Esophagus muscularis mucosa (tissue), 4 donors: ENCODE measurements at places on chromosomes 11 and 22. TPM values are rescaled to one million over a fixed set of nuclear protein-coding genes. Genes with fewer than 3 reads are reported as not detected.
A peak's percentile ranks its signal among the peaks of the same experiment; 100 is the strongest.

GRCh38 chr11:94305146-94305545 is 766 bp downstream of the IZUMO1R start:
- peak; percentile 55 for DNase-seq

DNA sequence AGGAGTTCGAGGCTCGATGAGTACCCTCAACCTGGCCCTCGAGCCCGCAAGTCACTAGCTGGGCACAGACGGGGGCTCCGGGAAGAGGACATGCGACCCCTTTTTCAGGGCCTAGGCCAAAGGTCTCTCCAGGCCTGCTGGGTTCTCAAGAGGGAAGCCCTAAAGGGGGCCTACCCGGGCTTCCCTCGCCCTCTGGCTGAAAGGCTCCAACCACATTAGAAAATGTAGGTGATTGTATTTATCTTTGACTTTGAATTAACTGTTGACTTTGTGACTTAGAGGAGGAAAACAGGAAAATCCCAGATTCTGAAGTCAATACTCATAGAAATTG is 7.3 kb upstream of the PAX6 start:
- no peak for DNase-seq

- DNase-seq = no peak
These were observed 6.6 kb upstream of the KRTAP5-6 start for GRCh38 chr11:1690167-1691025.

DNA sequence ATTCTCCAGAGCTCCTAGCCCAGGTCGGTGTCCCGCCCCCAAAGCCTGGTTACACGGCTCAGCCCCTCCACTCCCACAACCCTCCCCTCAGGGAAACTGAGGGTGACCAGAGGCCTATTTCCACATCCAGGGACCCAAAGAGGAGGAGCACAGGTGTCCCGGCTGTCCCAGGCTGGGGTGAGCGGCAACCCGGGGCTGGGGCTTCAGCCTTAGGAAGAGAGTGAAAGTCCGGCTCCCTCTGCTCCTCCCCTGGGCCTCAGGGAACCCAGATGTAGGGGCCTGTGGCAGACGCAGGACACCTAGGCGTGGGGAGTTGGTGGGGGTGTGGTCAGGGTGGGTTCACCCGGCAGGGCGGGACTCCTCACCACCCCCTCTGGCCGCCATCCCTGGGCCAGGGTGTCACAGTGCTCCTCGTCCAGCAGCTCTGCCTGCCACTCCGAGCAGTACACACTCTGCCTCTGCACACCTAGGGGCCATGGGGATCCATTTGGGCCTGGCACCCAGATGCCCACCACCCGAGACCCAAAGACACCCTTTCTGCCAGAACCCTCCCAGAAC is 63.1 kb downstream of the ARFGAP3 start:
- DNase-seq = no peak

- DNase-seq = no peak
These were observed 622.7 kb downstream of the METTL15 start for GRCh38 chr11:28730889-28731288.

GRCh38 chr11:8100158-8100557 is 19.1 kb downstream of the TUB start:
- no peak for DNase-seq

DNA sequence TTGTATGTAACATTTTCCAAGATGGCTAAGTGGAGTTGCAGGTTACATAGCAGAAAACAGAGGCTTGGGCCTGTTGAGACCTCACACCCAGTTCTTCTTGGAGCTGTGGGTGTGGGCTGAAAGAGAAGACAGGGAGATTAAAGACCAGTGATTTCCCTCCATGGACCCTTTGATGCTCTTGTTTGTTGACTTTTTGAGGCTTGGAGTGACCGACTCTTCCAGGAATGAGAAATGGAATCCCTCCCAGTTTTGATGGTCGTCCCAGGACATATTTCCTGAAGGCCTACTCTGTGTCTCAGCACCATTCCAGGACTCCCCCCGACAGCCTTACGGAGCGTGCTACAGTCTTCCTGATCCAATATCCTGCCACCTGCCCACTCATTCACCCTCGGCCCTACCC is 96.9 kb downstream of the PTPRJ start:
- DNase-seq = no peak

DNA sequence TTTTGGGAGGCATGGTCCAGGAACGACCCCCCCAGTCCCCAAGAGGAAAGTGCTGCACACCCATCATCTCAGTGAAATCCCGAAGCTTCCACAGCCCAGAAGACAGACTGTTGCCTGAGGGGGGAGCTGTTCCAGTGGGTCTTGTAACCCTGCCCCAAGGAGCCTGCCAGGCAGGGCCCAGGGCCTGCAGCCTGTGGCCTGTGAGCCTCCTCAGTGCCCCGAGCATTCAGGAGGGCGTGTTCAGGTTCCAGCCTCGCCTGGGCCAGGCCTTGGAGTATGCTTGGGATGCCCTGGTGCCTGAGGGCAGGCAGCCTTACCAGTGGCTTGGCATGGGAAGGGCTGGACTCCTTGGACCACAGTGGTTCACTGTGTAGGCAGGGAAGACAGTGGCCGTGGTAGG is 18.0 kb upstream of the CABP2 start:
- DNase-seq = no peak

DNA sequence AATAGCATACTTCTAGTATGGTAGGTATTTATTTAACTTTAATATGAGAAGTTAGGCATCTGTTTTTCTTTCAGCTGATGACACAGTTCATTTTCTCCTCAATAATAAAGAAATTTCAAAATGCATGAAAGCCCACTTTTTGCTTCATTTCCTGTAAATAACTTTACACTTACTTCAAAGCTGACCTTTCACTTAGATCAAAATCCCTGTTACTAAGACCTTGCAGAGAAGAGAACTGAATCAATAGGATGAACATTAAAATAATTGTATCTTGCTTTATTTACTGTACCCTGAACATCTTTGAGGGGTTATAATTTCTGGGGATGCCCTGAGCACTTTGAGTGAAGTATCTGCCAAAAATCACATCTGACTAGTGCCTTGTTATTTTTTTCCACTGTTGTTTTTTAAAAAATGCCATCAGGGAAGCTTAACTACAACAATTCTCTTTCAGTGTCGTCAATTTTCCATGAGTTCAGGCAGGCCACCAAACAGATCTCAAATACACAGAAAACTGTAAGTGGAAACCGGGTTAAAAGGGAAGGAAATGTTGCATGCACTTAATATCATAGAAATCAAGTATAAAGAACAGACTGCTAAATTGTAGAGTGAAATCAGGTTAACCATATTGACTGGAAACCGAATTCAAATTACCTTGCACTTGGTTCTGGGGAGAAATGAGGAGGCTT is 206.2 kb downstream of the MAML2 start:
- DNase-seq = no peak

GRCh38 chr11:116842117-116842516 is 4.7 kb upstream of the APOA1 start:
- DNase-seq = no peak

- DNase-seq = no peak
These were observed 49.1 kb downstream of the EMSY start for GRCh38 chr11:76493626-76494539.

- no peak for DNase-seq
These were observed 26.0 kb downstream of the MUC2 start for GRCh38 chr11:1100417-1101245.

DNA sequence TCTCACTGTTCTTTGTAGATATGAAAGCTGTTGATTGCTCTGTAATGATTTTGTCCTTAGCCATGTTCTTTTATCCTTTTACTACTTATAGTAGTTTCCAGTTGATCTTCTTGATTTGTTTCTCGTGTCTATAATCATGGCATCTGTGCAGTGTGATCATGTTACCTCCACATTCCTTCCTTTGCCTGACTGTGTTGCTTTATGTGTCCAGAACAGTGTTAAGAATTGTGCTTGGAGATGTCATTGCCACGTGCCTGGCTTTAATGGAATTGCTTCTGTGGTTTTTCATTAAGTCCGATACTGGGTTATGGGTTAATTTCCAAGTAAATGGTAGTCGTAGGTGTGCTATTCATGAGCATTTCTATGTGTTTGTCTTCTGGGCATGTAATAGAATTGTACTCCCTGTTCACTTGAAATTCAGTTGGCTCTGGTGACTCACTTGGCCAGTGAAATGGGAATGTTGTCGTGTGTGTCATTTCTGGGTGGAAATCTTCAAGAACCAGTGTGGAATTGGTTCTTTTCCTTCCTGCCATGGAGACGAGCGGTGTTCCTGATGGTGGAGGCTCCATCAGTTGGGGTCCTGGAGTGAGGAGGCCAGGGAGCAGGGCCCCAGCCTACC is 6.8 kb downstream of the GTSE1 start:
- DNase-seq = no peak

DNA sequence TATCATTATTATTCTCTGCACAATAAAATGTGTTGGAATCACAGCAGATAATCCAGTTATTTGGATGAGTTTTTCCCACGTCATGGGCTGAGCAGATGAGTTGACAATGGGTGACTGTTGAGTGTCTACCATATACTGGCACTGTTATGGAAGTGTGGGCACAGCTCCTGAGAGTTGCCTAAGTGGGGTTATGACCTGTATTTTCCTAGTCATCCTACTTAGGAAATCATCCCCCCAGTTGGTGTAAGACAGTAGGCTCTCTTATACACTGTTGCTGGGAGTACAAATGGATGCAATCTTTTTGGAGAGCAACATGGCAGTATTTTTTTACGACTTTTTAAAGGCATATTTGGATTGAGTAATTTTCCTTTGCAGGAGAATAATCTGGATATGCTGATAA is 66.4 kb downstream of the TRAF6 start:
- no peak for DNase-seq

- DNase-seq = peak; percentile 14
These were observed 130.5 kb downstream of the MORC2 start for GRCh38 chr22:30838111-30838510.

GRCh38 chr11:67374571-67375281 is 1.3 kb upstream of the CLCF1 start:
- no peak for DNase-seq

GRCh38 chr11:125164422-125165110 is at the start of gene PKNOX2:
TSS of gene PKNOX2 (plus strand) at chr11:125164751. CDS start at chr11:125351306, 186,555 bp downstream.
- DNase-seq = no peak

DNA sequence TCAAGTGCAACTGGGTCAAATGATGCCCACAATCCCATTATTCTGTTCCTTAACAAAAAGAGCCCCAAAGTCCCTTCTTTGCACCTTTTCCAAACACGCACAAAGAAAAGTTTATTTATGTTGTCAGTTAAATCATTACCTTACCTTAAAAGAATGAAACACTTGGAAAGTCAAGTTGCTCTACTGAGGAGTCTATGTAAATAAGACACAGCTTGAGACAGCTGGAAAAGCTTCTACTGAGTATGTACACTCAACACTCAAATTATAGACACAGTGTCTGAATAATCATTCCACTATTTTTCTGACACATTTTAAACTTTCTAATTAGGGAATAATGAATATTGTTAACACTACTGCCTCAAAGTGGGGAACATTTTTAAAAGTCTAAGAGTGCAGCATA is 21.6 kb upstream of the PHLDA2 start:
- DNase-seq = no peak

DNA sequence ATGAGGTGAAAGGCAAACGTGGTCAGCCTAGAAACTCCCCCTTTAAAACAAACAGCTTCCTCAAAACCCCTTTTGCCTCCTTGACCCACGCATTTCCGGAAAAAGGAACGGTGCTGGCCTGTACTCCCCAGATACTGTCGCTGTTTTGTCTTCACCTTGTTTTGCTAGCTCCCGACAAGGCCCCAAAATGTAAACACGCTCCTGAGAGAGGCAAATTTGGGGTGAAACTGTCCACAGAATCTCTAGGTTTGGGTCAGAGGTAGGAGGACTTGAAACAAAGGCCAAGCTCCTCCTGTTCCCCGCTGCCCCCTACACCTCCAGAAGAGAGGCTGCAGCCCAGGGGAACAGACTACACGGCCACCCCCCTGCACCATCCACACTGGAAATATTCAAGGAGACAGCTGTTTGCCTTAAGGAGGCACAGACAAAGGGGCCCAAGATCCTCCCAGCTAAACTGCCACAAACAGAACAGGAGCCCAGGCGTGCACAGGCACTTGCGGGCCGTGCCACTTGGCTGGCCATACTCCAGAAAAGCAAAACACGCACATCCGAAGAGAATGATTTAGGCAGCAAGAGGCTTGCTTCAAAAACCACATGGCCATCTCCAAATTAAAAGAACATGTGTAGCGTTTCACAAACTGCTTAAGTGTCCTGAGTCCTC is 160.5 kb upstream of the GRK3 start:
- no peak for DNase-seq

DNA sequence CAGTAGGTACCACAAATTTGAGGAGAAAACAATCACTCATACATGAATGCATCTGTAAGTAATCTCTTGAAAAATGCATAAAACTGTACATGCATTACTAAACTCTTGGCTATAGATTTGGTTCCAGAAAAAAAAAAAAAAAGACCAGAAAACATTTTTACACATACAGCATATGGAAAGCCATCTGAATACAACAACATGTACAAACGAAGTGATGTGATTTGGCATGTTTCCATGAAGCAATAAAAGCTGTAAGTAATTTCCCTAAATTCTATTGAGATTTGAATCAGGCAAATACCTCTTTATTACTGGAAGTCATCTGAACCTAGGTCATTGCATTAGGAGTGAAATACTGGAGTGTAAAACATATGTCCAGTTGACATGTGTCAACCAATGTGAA is 31.9 kb upstream of the ZC3H12C start:
- DNase-seq = no peak

DNA sequence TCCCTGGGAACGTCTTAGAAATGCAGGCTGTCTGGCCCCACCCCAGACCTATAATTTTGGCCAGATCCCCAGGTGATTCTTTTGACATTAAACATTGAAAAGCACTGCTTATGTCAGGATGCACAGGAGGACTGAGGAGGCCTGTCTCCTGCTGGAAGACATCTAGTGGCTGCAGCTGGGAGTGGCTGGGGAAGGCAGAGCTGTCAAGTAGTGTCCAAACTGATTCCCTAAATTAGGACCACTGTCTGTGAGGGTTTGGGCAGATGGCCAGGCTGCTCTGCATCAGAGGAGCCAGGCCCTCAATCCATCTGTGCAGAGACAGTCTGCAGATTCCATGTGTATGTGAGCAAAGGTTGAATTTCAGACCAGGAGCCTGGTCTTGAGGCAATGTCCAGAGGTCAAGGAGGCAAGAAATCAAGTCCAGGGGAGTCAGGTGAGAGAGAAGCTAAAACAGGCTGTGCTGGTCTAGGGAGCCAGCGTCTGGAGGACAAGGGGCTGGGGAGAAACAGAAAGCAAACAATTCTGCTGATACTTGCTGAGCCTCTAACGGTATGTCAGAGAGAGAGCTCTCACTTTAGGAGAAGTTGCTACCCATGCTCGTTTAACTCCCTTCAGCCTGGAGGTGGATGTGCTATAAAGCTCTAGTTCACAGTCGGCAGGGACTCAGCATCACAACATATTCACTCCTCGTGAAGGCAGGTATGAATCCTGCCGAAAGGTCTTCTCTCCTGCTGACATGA is 15.3 kb upstream of the SYTL2 start:
- no peak for DNase-seq

GRCh38 chr11:63534895-63535461 is 1.6 kb upstream of the PLAAT4 start:
- no peak for DNase-seq

The OR5P2 gene
- total RNA-seq = not detected

The MRGPRE gene
- total RNA-seq = not detected

The NTM gene
- total RNA-seq = 5.6 TPM

The LINC01488 gene
- not detected for total RNA-seq

The TBX10 gene
- not detected for total RNA-seq

The DCDC1 gene
- 0.17 TPM for total RNA-seq

The KRTAP5-8 gene
- total RNA-seq = not detected

The SCUBE2 gene
- total RNA-seq = 1.7 TPM

The RASL10A gene
- not detected for total RNA-seq
